ENCODE measurements at places on chromosomes 11 and 22.
A peak's percentile ranks its signal among the peaks of the same experiment; 100 is the strongest.

DNA sequence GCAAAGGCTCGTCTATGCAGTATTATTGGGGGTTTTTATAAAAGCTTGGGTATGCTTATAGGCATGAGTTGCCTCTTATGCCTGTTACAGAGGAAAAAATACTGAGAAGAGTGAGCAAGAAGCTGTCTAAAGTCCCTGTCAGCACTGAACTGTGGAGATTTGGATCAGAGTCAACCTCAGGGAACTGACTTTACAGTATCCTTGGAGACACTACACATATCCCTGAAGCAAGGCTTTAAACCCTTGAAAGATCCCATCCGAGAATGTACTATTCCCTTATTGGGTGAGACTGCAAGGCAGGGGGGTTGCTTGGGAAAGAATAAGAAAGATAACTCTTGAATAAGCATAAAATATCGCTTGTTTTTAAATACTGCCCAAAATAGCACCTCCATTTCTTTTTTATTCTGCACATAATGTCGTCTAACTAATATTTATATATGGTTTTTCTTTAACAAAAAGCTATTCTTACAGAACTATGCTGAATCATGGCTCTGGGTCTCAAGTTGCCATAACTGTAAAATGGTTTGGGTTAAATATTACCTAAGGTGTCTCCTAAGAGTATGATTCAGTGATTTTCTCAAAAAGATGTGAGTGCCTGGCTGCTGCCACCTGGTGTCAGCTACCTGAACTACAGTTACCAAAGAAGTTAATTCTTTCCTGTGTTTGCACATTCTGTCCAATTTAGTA is 1062.8 kb downstream of the DLG2 start:
- peak; percentile 46 for DNase-seq

GRCh38 chr22:48499456-48500425 is 1327.9 kb downstream of the BRD1 start:
- no peak for DNase-seq

- no peak for DNase-seq
These were observed 2.5 kb downstream of the APOL4 start for GRCh38 chr22:36199001-36199551.

GRCh38 chr11:101444164-101444563 is 139.6 kb downstream of the TRPC6 start:
- peak; percentile 40 for DNase-seq

DNA sequence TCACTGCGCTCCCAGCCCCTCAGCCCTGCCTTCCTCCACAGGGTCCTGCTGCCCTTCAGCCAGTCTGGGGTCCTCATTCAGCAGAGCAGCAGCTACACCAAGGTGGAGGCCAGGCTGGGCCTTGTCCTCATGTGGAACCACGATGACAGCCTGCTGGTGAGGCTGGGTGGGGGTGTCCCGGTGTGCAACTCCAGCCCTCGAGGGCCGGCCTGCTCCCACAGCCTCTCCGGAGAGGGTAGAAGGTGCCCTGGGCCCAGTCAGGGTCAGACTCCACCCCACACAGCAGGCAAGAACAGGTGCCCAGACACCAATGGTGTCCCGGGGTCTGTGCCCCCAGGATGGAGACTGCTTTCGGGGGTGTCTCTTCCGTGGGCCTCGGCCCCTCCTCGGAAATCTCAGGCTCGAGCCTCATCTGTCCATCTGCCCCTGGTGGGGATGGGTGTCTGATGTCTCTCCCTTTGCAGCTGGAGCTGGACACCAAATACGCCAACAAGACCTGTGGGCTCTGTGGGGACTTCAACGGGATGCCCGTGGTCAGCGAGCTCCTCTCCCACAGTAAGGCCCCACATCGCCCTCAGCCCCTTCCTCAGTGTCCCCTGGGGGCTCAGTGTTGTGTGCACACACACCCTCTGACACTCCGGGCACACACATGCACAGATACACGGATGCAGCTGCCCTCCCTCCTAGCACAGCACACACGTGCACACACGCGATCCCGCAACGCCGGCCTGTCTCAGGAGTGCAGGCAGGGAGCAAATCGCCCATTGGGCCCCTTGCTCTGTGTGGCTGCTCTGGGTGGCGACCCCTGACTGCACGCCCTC is 4.9 kb downstream of the MUC5AC start:
- DNase-seq, result no peak

DNA sequence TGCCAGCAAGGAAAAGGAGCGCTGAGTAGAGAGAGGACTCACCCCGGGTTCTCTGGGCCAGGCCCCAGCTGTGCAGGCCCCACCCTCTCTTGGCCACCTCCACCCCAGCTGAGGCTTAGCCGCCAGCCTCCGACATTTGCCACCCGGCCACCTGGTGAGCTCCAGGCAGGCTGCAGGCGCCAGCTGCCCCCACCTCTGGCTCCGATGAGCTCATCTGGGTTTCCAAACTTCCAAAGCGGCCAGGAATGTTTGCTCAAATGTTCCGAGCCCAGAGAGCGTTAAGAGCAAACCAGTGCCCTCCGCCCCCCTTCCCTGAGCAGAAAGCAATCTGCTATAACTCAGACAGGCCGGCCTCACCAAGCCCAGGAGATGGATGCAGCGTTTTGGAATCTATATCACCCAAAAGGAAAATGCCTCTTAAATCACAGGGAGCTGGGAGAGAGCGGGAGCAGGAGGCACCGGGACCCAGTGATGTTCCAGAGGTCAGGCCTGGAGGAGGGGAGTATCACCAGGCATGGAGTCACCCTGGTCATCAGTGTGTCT is 9.1 kb upstream of the MN1 start:
- peak; percentile 67 for DNase-seq

DNA sequence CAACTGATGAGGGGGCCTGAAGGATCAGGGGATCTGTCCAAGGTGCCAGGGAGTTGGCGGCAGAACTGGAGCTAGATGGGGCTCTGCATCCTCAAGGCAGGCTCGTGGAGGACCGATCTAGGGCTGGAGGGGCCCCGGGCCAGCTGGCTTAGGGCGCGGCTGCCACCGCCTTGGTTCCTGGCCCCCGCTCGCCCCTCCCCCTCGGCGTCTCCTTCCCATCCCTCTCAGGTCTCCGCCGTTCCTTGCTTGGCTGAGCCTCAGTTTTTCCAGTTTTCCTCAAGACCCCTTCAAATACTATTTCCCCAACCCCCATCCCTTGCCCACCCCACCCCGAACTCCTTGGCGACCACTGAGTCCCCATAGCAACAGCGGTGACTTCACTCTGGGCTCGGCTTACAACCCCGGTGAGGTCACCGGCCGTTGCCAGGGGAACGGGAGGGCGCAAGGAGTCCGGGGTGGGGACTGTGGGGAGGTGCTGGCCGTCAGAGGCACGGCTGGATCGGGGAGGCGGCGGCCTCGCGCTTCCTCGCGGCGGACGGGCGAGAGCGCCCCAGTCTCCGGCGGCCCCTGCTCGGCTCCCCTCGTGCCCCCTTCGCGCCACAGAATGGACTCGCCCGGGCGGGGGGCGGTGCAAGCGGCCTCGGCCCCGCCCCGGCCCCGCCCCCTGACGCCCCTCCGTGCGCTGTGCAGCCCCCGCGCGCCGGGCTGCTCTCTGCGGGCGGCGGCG is 7.5 kb downstream of the FREY1 start:
- DNase-seq, result peak; percentile 90

DNA sequence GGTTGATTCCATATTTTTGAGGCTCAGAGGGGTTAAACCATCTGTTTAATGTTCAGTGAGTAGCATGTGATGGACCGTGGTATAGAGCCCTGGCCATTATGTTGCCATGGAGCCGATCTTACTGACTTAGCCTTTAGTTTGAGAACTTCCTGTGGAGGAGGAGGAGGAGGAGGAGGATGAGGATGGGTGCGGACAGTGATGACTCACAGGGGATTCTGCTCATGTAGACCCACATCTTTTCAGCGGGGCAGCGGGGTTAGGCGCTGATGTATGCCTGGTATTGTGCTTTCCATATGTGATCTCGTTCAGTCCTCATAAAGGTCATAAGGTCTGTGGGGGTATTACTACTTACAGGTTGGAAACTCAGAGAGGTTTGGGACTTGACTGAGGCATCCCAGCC is 13.9 kb downstream of the STX3 start:
- DNase-seq, result no peak

- DNase-seq, result no peak
These were observed 67.9 kb downstream of the DKK3 start for GRCh38 chr11:11940551-11940950.

DNA sequence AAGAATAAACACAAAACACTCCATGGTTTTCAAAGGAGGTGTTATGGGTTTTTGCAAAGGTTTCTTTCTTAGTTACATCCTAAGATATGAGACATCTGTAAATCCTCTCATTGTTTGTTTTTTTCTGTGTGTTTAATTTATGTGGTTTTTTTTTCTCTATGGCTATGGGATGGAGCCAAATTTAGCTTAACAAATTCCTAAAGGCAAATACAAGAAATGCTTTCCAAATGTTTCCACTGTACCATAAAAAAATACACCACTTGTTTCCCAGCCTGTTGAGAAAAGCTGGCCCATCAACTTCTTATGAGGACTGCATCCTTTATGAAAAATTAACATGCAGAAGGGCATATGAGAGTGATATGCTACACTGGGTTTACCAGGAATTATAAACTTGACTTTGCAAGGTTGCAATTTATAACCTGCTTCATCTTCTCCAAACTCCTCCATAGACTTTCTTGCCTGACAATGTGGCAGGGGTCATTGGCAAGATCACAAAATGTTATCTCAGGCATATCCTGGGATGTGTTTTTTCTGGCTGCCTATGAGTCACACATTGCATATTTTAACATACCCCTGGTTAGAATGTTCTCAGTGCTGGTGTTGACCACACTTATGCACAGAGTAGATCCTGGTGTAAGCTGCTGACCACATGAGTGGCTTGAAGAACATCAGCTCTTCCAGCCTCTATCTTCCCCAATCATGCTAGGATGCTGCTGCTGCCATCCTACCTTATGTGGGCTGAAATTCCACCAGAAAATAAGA is 137.6 kb upstream of the TTC12 start:
- peak; percentile 90 for DNase-seq

DNA sequence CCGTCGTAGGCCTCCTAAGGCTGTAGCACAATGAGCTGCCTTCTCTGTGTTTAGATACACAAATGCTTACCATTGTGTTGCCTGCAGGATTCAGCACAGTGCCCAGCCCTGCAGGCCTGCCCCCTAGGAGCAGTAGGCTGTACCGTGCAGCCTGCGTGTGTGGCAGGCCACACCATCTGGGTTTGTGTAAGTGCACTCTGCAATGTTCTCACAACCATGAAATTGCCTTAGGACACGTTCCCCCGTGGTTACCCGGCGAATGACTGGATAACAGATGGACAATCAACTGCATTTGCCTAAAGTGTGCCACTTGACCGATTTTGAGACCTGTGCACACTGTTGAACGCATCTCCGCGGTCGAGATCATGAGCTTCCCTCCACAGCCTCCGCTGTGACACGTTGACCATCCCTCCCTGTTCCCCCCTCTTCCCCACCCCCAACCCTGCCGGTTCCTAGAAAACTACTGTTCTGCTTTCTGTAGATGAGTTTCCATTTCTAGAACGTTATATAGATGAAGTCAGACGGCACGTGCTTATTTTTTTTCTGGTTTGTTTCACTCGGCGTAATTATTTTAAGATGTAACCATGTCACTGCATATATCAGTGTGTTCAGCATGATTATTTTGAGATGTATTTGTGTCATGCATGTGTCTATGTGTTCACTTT is 22.2 kb upstream of the CTSD start:
- DNase-seq, result no peak

GRCh38 chr11:83819931-83820549 is 533.9 kb upstream of the CCDC90B start:
- DNase-seq, result peak; percentile 74

- DNase-seq, result peak; percentile 6
These were observed 20.3 kb downstream of the NEAT1 start for GRCh38 chr11:65442842-65443331.

- DNase-seq, result no peak
These were observed 19.8 kb upstream of the CDON start for GRCh38 chr11:126082251-126083109.

- DNase-seq, result no peak
These were observed 28.8 kb downstream of the PACSIN2 start for GRCh38 chr22:42986115-42986514.

- DNase-seq, result no peak
These were observed 51.4 kb upstream of the FADD start for GRCh38 chr11:70151671-70152070.

GRCh38 chr11:43736502-43737200 is 56.1 kb downstream of the HSD17B12 start:
- DNase-seq, result peak; percentile 91

- DNase-seq, result no peak
These were observed 530.3 kb downstream of the BRD1 start for GRCh38 chr22:49297286-49297870.

GRCh38 chr11:89275966-89276365 is 98.3 kb downstream of the TYR start:
- DNase-seq, result no peak

- DNase-seq, result no peak
These were observed 79.7 kb upstream of the WNT7B start for GRCh38 chr22:46056546-46057245.

GRCh38 chr11:16154715-16155396 is 201.5 kb downstream of the SOX6 start:
- peak; percentile 25 for DNase-seq

GRCh38 chr22:34897126-34897525 is 168.8 kb upstream of the ISX start:
- DNase-seq, result peak; percentile 61

GRCh38 chr11:74380746-74381439 is 17.3 kb downstream of the PGM2L1 start:
- no peak for DNase-seq

- DNase-seq, result no peak
These were observed 14.8 kb downstream of the IGLL5 start for GRCh38 chr22:22902247-22903001.

- DNase-seq, result no peak
These were observed 31.5 kb downstream of the ARVCF start for GRCh38 chr22:19984851-19985811.

DNA sequence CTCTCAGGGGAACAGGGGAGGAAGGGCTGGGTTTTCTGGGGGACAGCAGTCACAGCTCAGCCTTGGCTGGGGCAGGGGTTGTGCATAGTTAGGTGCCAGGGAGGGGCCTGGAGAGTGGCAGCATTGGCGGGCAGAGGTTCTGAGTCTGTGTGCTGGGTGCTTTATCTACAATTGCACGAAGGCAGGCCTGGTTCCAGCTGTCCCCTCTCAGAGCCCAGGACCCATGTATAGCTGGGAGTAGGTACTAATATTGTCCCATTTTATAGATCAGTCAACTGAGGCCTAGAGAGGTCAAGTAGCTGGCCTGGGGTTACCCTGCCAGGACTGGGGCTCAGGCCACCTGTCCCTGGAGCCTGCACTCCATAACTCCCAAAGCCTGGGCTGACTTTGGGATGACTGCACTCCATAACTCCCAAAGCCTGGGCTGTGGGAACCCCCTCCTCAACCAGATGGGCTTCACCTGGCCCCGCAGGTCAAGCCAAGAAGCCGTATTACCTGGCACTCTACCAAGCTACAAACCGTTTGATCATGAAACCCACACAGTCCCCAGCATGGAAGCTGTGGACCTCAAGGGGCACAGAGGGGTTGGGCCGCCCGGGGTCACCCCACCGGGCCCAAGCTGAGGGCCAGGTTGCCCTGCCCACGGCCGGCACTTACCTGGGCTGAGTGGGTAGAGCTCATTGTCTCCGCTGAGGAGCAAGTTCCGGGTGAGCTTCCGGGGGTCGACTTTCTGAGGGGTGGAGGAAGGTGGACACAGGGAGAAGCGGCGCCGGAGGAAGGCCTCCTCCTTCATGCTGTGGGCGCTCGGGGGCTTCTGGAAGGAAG is 36.5 kb downstream of the OSBPL5 start:
- DNase-seq, result no peak

Data from fibroblast of skin of right biceps (primary cell).